ENCODE measurements at places on chromosomes 7 and 10.

- DNase-seq: peak; percentile 47
These were observed 195.0 kb upstream of the PLXNA4 start for GRCh38 chr7:132771301-132771730.

DNA sequence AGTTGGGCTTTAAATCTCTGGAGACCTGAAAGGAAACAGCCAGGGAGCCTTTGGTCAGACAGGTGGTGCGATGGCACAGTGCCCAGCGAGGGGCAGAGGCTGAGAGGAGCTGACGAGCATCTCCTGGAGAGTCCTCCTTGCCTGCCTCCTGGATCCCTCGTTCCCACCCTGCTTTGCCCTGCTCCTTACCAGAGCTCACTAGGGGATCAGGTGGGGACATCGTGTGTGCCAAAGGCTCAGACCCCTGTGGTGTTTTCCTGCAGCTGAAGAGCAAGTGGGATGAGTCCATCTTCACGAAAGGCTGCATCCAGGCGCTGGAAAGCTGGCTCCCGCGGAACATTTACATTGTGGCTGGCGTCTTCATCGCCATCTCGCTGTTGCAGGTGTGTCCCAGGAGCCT, 21.8 kb upstream of the SH2D4B start:
- DNase-seq: no peak

GRCh38 chr10:51030480-51030879, 43.8 kb upstream of the PRKG1 start:
- DNase-seq: no peak

- no peak for DNase-seq
These were observed 172.6 kb downstream of the MALRD1 start for GRCh38 chr10:19221216-19221615.

- DNase-seq: no peak
These were observed 1.6 kb downstream of the SAMD9L start for GRCh38 chr7:93146472-93147141.

- DNase-seq: no peak
These were observed 38.2 kb downstream of the STK32C start for GRCh38 chr10:132269266-132270230.

- no peak for DNase-seq
These were observed 195.4 kb downstream of the SKIDA1 start for GRCh38 chr10:21329995-21330627.

- no peak for DNase-seq
These were observed 52.5 kb upstream of the GRID1 start for GRCh38 chr10:86419101-86419500.
